ENCODE measurements at places on chromosomes 5 and 9.

- no peak for DNase-seq
Observed at GRCh38 chr9:125121146-125121545, 22.2 kb downstream of the SCAI start.

DNA sequence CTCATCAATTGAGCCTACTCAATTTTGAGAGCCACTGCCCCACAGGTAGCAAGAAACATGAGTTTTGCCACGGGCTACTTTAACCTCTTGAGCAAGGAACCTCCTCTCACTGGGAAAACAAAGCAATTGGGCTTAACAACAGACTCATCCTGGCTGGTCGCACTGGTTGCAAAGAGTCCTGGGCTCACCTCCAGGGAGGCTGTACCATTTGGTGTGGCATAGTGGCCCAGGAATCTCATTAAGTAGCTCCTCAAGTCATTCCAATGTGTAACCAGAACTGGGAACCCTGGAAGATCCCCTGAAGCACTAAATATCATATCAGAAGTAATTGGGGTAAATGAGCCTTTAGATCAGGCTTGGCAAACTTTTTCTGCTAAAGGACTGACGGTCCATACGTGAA lies 78.5 kb downstream of the MYO10 start:
- DNase-seq, result no peak

DNA sequence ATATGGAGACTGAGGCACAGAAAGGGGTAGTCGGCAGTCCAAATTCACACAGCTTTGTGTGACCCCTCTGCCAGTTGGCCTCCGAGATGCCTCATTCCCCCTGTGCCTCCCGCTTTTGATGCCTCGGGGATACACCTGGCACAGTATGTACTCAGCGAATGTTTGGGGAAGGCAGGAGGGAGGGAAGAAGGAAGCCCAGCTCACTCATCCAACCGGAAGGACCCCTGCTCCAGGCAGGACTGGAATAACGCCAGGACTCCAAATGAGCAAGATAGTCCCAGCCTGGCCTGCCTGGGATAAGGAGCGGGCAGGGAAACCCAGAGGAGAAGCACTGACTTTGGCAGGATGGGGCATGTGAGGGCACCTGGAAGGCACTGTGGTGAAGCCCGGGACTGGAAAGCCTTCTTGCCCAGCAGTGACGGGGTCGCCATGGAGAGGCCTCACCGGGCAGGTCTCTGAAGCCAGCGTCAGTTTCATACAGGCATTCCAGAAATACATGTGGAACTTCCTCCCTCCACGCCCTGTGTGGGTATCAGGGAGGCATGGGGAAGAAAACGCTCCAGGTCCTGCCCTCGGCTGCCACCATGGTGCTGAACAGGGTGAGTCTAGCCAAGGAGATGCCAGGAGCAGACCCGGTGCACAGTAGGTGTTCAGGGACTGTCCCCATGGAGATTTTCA lies 20.3 kb downstream of the LMX1B start:
- DNase-seq, result no peak

DNA sequence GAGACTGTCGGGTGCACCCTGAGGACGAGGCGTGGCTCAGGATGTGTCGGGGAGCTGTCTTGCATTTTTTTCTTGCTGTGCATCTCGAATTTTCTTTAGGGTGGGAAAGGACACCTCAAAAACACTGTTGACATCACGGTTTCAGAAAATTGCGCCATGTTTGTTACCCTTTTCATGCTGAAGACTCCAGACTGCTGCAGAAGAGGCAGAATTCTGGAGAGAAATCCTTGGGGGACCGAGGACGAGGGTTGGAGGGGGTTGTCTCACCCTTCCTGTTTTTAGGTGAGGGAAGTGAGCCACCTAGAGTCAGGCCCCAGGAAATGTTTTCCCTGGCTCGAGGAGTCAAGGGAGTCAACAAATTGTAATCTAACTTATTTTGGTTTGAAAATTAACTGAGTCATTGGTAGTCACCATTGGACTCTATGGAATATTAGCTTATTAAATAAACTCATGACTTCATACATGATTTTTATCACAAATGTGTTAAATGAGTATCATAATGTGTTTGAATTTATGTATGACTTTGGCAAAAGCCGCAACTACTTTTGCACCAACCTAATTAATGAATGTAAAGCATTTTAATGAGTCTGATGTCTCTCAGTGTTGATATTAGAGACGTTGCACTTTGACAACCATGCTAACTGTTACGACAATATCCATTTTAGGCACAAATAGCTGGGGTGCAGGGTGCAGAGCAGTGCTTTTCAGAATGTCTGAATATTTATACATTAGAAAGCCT lies 724 bp upstream of the LYSMD3 start:
- DNase-seq, result peak; percentile 84

DNA sequence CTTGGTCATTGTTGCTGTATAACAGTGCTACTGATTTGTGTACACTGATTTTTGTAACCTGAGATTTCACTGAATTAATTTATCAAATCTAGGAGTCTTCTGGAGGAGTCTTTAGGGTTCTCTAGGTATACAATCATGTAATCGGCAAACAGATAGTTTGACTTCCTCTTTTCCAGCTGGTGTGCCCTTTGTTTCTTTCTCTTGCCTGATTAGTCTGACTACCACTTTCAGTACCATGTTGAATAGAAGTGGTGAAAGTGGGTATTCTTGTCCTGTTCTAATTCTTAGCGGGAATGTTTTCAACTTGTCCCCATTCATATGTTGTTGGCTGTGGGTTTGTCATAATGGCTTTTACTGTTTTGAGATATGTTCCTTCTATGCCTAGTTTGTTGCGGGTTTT lies 24.7 kb upstream of the RANBP6 start:
- DNase-seq, result no peak

- DNase-seq, result no peak
Observed at GRCh38 chr9:97480749-97481148, 20.7 kb upstream of the TMOD1 start.

- no peak for DNase-seq
Observed at GRCh38 chr9:4640027-4640426, 22.1 kb upstream of the PLPP6 start.

- no peak for DNase-seq
Observed at GRCh38 chr9:135666534-135667462, 3.7 kb downstream of the LCN9 start.

DNA sequence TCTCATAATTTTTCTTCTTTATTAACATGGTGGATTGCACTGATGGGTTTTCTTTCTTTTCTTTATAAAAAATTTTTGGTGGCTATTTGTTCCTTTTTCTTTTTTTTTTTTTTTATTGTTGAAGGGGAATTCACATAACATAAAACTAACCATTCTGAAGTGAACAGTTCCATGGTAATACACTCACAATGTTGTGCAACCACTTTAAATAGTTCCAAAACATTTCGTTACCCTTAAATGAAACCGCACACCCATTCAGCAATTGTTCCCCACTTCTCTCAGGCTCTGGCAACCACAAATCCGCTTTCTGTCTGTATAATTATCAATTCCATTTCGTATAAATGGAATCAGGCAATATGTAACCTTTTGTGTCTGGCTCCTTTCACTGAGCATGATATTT lies 11.7 kb upstream of the SETX start:
- no peak for DNase-seq

DNA sequence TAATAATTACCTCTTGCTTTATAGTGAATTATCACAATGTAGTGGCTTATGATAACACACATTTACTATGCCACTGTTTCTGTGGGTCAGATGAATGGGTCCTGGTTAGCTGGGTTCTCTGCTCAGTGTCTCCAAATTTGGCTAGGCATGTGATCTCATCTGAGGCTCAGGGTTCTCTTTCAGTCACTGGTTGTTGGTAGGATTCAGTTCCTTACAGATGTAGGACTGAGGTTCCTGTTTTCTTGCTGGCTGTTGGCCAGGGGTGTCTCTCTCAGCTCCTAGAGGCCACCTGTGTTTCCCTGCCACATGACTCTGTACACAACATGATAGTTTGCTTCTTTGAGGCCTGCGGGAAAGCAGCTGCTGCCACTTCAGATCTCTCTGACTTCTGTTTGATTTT lies 7.1 kb downstream of the NFX1 start:
- no peak for DNase-seq

DNA sequence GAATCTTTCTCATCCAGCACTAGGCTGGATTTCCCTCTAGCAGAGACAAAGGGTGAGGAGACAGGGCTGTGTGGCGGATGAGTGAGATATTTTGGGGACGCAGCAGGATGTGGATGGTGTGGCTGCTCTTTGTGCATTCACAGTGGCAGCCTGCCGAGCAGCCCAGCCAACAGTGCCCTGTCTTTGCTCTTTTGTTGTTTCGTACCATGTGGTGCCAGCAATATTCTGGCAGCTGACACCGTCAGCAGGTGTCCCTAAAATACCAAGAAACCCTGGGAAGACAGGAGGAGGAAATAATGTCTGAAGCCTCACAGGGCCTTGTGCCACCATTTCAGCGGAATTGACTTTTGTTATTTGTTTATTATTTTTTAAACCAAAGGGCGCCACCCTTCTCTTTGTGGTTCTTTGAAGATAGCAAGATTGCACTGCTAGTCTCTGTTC lies 141.4 kb downstream of the CCDC192 start:
- no peak for DNase-seq

DNA sequence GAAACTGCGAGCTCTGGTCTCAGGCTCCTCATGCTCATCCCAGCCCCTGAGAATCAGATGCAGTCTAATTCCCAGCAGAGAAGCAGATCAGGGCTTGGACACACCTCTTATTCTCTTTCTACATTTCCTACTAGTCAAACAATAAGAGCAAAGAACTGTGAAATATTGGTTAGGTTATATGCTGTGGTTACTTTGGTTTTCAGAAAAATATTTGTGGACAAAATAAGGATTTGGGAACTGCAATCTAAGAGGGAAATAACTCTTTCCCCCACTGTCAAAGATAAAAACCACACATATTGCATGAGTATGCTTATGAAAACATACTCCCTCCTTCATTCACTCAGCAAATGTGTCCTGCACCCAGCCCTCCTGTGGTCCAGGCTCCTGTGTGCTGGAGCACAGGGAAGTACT lies 164.5 kb upstream of the S1PR3 start:
- no peak for DNase-seq

- DNase-seq, result no peak
Observed at GRCh38 chr5:132013711-132014110, 2.3 kb upstream of the ACSL6 start.

DNA sequence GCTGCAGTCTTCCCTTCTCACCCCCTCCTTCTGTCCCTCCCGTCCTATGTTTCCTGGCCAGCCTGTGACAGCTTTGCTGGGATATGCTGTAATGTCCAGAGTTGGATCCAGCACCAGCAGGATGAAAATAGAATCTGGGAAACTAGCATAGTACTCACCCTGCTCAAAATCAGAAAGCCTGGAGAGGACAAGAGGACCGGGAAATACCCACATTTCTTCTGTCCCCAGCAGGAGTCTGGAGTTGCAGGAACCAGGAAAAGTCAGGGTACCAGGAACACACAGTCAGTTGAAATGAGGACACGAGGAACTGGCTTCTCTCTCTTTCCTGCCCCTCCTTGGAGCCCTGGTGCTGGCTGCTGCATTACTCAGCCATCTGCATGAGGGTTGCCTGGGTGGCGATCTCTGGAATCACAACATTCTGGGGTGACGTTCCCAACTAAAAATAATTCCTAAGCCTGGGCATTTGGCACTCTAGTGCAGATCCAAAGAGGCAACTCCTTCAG lies 59.6 kb upstream of the NFIL3 start:
- DNase-seq, result peak; percentile 77

DNA sequence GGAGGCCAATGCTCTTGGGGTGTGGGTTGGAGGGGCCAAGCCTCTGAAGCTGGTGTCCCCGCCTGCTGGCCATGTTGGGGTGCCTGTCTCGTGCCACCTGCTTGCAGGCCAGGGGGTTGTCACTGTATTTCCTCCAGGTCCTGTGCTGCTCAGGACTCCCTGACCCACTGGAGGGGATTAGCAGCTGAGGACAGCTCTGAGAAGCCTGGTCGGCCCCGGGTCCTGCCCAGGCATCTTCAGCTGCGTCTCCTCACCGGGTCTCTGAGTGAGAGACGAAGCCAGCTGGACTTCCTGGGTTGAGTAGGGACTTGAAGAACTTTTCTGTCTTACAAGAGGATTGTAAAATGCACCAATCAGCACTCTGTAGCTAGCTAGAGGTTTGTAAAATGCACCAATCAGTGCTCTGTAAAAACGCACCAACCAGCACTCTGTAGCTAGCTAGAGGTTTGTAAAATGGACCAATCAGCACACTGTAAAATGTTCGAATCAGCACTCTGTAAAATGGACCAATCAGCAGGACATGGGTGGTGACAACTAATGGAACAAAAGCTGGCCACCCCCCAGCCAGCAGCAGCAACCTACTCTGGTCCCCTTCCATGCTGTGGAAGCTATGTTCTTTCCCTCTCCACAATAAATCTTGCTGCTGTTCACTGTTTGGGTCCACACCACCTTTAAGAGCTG lies 20.6 kb upstream of the SLC9A3 start:
- DNase-seq, result no peak

GRCh38 chr5:122790354-122791103 lies 15.6 kb downstream of the SNX2 start:
- DNase-seq, result no peak

DNA sequence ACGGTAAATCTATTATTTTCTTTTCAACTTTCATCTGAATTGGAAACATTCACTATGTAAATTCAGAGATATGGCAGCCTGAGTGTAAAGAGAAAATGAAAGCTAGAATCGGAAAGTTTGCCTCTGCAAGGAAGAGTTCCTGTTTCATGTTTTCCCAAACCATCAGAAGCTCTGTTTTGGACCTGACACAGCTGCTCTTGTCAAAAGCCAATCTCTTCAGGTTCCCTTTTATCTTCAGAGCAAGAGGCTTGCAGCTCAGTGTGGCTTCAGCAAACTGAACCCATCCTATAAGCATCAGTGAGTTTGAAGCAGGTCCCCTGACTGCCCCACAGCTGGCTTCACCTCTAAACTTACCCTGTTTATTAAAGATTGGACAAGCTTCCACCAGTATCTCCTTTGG lies 1099.7 kb downstream of the DTWD2 start:
- DNase-seq, result no peak

GRCh38 chr5:38420246-38420645 lies 136.2 kb downstream of the LIFR start:
- peak; percentile 34 for DNase-seq

DNA sequence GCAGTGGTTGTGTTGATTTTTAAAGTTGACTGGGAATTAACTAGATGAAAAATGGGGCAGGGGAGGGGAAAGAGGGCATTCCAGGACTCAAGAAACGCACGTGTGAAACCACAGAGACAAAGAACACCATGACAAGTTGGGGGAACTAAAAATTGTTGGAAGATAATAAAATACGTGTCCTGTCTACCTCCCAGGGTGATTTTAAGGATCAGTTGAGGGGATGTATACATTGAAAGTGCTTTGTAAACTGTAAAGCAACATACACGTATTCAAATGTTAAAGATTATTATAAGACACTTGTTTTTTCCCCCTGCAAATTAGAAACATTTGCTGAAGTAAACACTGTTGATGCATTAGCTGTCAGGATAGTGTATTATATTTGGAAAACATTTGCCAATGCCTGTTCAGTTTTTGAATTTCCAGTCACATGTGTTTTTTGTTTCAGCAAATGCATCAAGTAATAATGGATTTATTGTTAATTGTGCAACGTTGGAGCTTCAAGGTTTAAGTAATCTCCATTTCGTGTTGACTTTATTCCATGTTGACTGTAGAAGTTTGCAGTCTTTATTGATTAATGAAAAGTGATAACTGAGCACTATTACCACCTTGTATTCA lies 412.7 kb downstream of the ACTL7B start:
- no peak for DNase-seq
